ENCODE measurements at places on chromosomes 11 and 22. TPM values are rescaled to one million over a fixed set of nuclear protein-coding genes. Genes with fewer than 3 reads are reported as not detected.

SLC22A6 gene
- not detected for total RNA-seq

SMIM38 gene
- total RNA-seq, result 0.20 TPM

WNT11 gene
- not detected for total RNA-seq

GRCh38 chr11:59689015-59689414 lies 20.2 kb upstream of the PATL1 start:
- H3K4me1 ChIP-seq, result no peaks in the 10 kb centered on the region
- no peak overlapping the region for H3K4me3 ChIP-seq
- DNase-seq, result no peak

- peak overlapping the region; percentile 28 for H3K4me3 ChIP-seq
- H3K4me1 ChIP-seq, result peaks cover 6% of the 10 kb centered on the region
- H3K27me3 ChIP-seq, result no peaks in the 10 kb centered on the region
- H3K27ac ChIP-seq, result no peak overlapping the region
- H3K36me3 ChIP-seq, result no peaks in the 10 kb centered on the region
These were observed 20.7 kb upstream of the CHORDC1 start for GRCh38 chr11:90243534-90243933.

FUT4 gene
- 8.0 TPM for total RNA-seq

DNA sequence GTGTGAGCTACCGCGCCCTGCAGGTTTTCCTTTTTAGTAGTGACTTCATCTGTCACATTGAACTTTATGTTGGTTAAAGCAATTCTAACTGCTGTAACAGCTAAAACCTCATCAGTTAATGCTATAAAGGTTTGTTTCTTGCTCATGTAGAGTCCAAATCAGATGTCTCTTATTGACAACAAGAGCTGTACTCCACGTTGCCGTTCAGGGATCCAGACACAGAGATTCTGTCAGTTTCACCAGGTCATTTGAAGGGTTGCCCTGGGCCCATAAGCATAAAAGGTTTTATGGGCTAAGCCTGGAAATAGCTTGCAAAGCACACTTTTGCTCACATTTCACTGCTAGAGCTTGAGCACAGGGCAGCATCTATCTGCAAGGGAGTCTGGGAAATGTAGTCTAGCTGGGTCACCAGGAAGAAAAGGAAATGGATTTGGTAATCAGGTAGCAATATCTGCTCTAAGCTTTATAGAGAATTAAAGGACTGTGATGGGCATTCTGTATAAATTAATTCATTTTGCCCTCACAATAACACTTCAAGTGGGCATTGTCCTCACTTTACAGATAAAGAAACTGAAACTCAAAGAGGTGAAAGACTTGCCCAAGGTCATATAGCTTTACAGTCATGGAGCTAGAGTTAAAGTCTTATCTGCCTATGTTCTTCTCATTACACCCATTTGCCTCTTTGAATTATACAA lies 25.2 kb upstream of the PTPRJ start:
- no peak for DNase-seq
- no peaks in the 10 kb centered on the region for H3K27me3 ChIP-seq
- no peak overlapping the region for H3K27ac ChIP-seq
- H3K4me3 ChIP-seq, result no peak overlapping the region
- H3K36me3 ChIP-seq, result no peaks in the 10 kb centered on the region

DNA sequence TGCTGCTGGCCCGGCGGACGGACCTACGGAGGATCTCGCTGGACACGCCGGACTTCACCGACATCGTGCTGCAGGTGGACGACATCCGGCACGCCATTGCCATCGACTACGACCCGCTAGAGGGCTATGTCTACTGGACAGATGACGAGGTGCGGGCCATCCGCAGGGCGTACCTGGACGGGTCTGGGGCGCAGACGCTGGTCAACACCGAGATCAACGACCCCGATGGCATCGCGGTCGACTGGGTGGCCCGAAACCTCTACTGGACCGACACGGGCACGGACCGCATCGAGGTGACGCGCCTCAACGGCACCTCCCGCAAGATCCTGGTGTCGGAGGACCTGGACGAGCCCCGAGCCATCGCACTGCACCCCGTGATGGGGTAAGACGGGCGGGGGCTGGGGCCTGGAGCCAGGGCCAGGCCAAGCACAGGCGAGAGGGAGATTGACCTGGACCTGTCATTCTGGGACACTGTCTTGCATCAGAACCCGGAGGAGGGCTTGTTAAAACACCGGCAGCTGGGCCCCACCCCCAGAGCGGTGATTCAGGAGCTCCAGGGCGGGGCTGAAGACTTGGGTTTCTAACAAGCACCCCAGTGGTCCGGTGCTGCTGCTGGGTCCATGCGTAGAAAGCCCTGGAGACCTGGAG lies 74.1 kb downstream of the LRP5 start:
- no peak overlapping the region for H3K27ac ChIP-seq
- no peaks in the 10 kb centered on the region for H3K4me1 ChIP-seq
- DNase-seq, result no peak
- no peaks in the 10 kb centered on the region for H3K36me3 ChIP-seq
- H3K4me3 ChIP-seq, result no peak overlapping the region

DNA sequence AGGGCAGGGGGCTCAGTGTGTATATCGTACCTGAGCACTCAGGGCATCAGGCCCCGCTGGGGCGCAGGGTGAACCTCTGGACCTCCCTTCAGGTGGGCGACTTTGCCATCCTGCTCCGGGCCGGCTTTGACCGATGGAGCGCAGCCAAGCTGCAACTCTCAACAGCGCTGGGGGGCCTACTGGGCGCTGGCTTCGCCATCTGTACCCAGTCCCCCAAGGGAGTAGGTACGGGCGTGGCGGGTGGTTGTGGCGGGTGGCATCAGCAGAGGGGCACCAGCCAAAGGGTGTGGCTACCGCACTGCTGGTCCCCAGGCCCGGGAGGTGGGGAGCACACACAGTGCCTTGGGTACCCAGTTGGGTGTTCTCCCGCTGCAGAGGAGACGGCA lies 6.3 kb downstream of the SLC39A13 start:
- H3K36me3 ChIP-seq, result peaks cover 15% of the 10 kb centered on the region
- H3K4me3 ChIP-seq, result no peak overlapping the region
- no peak for DNase-seq
- H3K27ac ChIP-seq, result no peak overlapping the region

FZD4 gene
- 7.1 TPM for total RNA-seq

Data from H1 (cell line).